ENCODE measurements at places on chromosomes 6 and 20.

- DNase-seq = no peak
Measured at GRCh38 chr6:134816300-134816699, 133.6 kb downstream of the ALDH8A1 start.

GRCh38 chr6:163149279-163149848, 265.2 kb upstream of the QKI start:
- no peak for DNase-seq

DNA sequence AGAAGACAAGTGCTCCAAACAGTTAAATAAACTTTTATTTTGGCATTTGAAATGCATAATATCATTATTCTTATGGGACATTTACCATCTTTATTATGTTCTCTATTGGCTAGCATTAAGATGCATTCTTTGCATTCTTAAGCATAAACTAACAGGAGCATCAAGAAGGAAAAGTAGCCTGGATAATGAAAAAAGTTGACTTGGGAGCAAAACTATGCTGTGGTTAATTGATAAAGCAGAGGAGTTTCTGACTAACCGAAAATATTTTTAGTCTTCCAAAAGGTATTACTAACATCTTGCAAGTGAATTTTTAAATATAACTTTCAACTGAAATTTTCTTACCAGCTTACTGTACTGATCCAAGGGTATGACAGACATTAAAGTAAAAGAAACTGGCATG, 140.3 kb downstream of the FLRT3 start:
- peak; percentile 44 for DNase-seq

DNA sequence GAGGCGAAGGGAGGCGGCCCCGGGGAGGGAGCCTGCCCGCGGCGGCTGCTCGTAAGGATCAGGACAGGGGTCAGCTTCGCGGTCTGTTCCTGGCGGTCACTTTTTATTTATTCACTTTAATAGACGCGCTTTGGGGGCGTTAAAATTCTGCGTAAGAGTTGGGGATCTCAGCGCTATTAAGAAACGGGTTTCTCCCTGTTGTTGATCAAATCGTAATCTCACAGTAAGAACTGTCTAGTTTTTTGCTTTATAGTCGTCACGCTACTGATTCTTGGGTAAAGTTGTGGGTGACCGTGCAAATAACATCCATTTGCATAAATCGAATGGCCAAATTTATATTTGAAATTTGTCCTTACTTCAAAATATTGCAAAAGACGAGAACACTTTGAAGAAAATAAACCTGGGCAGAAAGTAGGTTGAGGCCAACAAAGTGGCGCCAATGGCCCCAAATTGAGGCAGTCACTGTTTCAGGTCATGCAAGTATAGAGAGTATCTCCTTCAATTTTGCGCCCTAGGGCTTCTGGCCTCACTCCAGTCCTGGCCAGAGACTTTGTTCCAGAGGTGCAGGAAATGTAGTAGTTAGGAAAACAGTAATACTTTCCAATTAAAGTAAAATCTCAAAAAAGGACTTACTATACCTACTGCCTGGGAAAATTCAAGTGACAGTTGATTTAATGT, 963 bp upstream of the RMND1 start:
- DNase-seq = no peak

GRCh38 chr6:116536216-116536621, 9.3 kb downstream of the TRAPPC3L start:
- no peak for DNase-seq
